ENCODE measurements at places on chromosomes 12 and 14. TPM values are rescaled to one million over a fixed set of nuclear protein-coding genes. Genes with fewer than 3 reads are reported as not detected.

- peak; percentile 93 for DNase-seq
Observed at GRCh38 chr14:103628221-103628683, 759 bp upstream of the KLC1 start.

- no peak for DNase-seq
Observed at GRCh38 chr14:101875727-101876554, 88.4 kb upstream of the DYNC1H1 start.

- DNase-seq: no peak
Observed at GRCh38 chr12:76029982-76030340, 1.6 kb downstream of the PHLDA1 start.

- no peak for DNase-seq
Observed at GRCh38 chr12:89369166-89369565, 16.9 kb upstream of the DUSP6 start.

WNT5B gene
- 10.1 TPM for total RNA-seq

KLHDC1 gene
- total RNA-seq: 7.7 TPM

TMEM63C gene
- total RNA-seq: not detected

- no peak for DNase-seq
Observed at GRCh38 chr12:12548713-12549112, 13.9 kb downstream of the DUSP16 start.

- peak; percentile 84 for DNase-seq
Observed at GRCh38 chr14:64705381-64706118, 1.3 kb downstream of the PLEKHG3 start.

DNA sequence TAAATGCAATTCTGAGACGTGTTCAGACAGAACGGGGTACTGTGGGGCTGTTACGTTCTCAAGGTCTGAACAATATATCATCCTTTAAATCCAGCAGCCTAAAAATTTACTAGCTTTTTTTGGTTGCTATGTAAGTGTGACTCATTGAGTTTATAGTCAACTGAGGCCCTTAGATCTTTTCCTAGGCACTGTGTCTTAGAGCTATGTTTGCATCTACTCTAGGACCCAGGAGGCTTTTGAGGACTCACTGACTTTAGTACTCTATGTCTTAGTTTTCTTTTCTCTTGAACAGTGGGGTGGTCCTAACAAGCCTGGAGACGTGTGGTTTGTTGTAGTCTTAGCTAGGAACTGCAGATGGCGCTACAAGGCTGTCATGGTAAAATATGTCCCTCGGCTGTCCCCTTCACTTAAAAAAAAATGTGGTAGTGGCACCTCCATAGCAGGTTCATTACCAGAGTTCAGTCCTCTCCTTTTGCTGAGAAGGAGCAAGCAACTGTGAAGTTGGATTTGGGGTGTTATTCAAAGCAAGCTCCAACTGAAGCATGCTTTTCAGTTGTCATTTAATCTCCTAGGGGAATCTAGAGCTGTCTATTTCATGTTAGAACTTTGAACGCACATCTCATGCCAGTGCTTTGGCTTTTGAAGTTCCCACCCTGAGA is 8.7 kb upstream of the SPATS2 start:
- DNase-seq: peak; percentile 29

GRCh38 chr12:85363382-85364190 is 83.6 kb downstream of the ALX1 start:
- no peak for DNase-seq

- DNase-seq: peak; percentile 87
Observed at GRCh38 chr12:95790033-95790916, at the start of gene NTN4. Gene NTN4 (minus strand): TSS chr12:95790764. CDS start chr12:95790309, 455 bp downstream.

- DNase-seq: no peak
Observed at GRCh38 chr12:92434607-92435025, 268.2 kb upstream of the PLEKHG7 start.

DNA sequence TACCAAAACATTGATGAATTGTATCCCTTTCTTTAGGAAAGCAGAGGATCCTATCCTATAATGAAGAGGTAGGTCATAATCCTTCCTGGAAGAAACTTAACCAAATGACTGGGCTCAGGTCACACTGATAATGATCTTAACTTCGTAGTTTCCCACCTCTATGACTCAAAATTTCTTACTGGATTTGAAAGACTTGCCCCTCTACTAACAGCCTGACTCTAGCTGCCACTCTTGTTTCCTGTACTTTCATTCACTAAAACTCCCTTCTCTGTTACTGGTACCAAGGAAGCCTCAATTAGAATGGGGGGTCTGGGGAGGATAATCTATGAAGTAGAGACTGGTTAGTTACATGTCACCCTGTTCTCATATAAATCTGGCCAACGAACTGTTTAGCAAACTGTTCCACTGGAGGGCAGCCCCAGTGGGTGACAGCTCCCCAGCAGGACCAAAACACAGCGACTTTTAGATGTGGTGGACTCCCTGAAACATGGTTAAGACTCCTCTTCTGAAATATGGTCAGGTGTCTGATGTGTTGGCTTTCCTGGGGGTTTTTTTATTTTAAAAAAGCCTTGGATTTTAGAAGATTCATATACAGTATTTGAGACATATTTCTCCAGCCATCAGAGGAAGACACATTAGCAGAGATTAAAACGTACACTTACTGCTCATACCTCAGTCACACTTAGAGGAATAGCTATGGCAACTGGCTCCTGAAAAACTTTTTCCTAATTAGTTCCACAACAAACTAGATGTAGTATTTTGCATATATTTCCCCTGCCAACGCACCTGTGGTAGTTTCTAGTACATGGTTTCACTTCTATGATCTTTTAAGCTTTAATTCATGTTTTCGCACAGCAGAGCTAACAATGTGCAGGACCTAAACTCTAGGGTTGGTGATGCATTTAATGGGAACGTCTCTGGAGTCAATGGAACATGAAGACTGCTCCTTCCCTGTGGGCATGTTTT is 72.3 kb downstream of the ACADS start:
- no peak for DNase-seq

KCNH3 gene
- total RNA-seq: 0.10 TPM

EGLN3 gene
- total RNA-seq: 15.2 TPM

DNA sequence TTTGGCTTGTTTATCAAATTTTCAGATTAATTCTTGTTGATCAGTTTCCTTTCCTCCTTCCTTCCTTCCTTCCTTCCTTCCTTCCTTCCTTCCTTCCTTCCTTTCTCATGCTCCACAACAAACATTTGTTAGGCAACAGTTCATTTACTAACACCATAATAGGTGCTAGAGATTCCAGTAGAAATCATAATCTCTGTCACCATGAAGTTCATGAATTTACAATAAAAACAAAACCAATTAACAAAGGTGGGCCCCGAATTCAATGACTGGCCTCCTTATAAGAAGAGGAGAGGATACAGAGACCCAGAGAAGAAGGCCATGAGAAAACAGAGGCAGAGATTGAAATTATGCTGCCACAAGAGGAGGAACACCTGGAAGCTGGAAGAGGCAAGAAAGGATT is 266.9 kb upstream of the GARIN6 start:
- no peak for DNase-seq
